Panc1 (cell line): ENCODE measurements at places on chromosomes 4 and X. TPM values are rescaled to one million over a fixed set of nuclear protein-coding genes. Genes with fewer than 3 reads are reported as not detected.

Gene SLC9B1
- total RNA-seq: 0.41 TPM

Gene VEGFD
- total RNA-seq: not detected

DNA sequence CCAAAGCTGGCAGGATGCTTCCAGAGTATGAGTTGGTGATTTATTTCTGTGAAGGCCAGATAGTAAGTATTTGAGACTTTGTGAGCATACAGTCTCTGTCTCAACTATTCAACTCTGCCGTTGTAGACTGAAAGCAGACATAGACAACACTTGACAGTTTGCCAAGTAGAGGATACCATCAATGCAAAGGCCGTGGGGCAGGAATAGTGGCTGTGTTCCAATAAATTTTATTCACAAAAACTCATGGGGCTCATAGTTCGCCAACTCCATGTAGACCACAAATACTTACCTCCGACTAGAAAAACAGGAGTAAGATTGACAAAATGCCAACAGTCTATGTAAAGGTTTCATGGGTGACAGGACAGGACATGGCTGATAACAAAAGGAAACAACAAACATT, 3.7 kb upstream of the PIR start:
- no peaks in the 10 kb centered on the region for H3K4me1 ChIP-seq
- no peaks in the 10 kb centered on the region for H3K27me3 ChIP-seq
- DNase-seq: no peak
- H3K27ac ChIP-seq: no peak overlapping the region
- H3K4me3 ChIP-seq: no peak overlapping the region

- H3K27me3 ChIP-seq: no peaks in the 10 kb centered on the region
- H3K4me1 ChIP-seq: peaks cover 10% of the 10 kb centered on the region; the same call in 1 of the 2 replicates
- DNase-seq: no peak
- H3K4me3 ChIP-seq: no peak overlapping the region
- no peaks in the 10 kb centered on the region; the same call in 1 of the 2 replicates for H3K36me3 ChIP-seq
Observed at GRCh38 chr4:2333356-2333841, 71.5 kb upstream of the MXD4 start.
